Stimulated activated naive CD8-positive, alpha-beta T cell treated with anti-CD3 and anti-CD28 coated beads, Interleukin-15, Interleukin-2, amounts not matched to agents 100 U/mL and 50 U/mL, for 24 hours (primary cell): ENCODE measurements at places on chromosomes 4 and X.

DNA sequence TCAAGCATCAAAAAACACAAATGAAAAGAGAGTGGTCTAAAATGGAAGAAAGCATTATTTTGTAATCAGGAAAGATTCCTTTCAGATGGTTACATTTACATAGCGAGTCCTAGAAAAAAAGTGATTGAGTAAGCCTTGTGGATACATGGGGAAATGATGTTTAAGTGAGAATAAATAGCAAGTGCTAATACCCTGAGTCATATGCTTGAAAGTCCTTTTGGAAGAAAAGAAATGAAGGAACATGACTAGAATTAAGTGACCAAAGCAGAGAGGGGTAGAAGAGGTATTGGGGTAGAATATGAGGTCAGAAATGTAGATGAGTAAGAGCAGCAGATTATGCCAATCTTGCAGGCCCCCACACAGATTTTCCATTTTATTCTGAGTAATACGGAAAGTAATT lies 814.8 kb upstream of the GRID2 start:
- no peak for DNase-seq

- no peak for DNase-seq
These were observed 63.2 kb downstream of the VEGFC start for GRCh38 chr4:176729489-176729888.

DNA sequence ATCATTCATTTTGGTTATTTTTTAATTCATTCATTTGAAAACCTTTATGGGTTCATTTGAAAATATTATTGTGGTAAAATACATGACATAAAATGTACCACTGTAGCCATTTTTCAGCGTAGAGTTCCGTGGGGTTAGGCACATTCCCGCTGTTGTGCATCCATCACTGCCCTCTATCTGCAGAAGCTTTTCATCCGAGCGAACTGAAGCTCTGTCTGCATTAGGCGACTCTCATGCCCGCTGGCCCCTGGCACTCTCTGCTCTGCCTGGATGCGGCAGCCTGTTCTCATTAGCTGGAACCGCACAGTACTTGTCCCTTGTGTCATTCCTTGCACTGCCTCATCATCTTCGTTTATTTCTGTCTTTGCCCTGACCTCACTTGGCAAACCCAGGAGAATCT lies 17.5 kb downstream of the CFAP99 start:
- DNase-seq, result no peak

- DNase-seq, result no peak
These were observed 297.5 kb upstream of the KLF3 start for GRCh38 chr4:38366456-38366855.

- no peak for DNase-seq
These were observed 10.8 kb downstream of the PDLIM5 start for GRCh38 chr4:94462572-94462971.

- no peak for DNase-seq
These were observed 52.3 kb downstream of the KLF3 start for GRCh38 chr4:38716256-38716655.

DNA sequence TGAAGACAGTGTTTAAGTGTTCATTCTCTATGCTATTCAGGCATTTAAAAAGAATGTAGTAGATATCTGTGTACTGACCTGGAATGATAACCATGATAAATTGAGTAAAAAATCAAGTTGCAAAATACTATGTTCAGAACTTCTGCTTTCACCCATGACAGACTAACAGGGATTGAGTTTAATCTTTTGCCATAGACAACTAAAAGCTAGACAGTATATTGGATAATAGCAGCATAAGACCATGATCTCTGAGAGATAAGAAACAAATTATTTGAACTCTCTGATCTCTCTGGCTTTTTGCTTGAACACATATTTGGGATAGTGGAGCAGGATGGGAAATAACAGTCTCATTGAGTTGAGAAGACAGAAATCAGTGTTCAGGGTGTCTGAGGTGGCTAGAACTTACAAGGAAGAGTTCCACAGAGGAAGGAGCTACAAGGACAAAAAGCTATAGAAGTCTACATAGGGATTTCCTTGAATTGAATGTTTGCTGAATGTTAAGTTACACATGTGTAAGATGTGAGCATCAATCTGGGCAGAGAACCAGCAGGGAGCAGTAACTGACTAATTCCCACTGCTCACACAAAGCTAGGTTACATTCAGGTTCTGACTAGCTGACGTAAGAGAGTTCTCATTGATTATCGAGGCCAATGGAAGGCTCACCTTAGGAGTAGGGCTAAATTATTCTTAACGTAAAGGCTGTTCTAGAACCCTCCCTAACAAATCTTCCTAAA lies 60.4 kb downstream of the SLC30A9 start:
- DNase-seq, result no peak

GRCh38 chrX:41599507-41599906 lies 89.3 kb upstream of the GPR34 start:
- no peak for DNase-seq

DNA sequence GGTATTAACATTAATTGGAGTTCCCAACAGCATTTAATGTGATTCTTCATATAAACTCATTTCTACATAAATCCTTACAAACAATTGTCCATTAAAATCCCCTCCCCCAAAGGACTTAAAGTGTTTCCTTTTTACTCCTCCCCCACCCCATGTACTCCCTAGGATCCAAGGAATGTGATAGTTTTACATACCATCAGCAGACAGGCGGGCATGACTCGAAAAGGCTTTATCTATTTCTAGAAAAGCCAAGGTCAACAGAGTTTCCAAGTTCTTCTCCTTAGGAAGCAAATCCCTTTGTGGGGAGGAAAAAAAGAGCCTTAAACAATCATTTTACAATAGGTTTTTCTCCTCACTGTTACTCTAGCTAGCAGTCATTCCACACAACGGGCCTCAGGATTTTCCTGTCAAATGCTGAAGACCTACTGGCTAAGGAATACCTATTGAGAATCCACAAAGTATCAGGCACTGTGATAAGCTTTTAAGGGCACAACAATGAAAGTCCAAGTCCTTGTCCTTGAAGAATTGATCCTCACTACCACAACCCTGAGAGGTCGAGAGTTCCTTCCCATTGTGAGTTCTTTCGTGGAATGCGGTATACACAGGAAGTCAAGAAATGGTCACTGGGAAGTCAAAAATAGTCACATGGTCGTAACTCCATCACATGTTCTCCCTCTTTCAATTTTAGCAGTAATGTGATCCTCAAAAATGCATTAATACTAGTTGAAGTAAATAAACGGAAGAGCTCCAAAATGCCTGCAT lies 7.2 kb downstream of the PPM1K start:
- no peak for DNase-seq

GRCh38 chr4:110586131-110586850 lies 36.6 kb downstream of the PITX2 start:
- no peak for DNase-seq

DNA sequence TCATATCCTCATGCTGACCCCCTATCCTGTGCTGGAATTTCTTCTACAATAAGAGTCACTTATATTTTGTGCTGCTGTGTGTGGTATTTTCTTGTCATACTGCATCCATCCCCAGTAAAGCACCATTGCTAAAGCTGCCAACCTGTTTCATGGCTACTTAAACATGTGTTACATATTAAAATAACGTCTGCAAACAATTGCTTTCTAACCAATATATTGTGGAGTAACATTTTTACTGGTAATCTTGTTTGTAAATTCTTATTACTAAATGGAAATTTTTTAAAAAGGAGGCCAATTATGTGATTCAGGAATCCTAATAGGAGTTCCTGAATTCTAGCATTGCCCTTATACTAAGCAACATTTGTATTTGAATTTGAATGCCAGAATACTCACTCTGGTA lies 160.3 kb upstream of the VEGFC start:
- DNase-seq, result no peak

DNA sequence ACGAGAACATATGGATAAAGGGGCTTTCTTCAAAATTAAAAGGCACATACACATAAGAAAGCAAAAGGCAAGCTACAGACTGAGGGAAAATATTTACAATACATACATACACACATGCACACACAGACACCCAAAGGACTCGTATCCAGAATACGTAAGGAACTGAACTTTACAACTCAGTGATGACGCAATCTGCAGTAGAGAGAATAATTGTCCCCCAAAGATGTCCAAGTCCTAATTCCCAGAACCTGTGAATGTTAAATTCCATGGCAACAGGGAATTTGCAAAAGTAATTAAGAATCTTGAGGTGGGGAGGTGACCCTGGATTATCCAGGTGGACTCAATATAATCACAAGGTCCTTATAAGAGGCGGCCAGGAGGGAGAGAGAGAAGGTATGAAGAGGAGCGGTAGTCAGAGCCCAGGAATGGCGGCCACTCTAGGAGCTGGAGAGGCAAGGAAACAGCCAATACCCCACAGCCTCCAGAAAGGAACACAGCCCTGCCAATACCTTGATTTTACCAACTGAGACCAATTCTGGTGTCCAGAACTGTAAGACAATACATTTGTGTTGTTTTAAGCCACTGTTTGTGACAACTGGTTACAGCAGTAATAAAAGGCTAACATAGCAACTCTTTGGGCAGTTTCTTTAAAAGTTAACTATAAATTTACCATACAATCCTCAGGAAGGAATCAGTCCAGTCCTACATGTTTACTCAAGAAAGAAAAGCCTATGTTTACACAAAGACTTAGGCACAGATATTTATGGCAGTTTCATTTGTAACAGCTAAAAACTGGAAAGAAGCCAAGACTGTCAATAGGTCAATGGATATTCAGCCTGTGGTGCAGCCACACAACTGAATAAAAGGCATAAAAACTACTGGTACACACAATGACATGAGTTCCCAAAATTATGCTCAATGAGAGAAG lies 27.3 kb upstream of the STS start:
- no peak for DNase-seq

- no peak for DNase-seq
These were observed 2.2 kb downstream of the SOX3 start for GRCh38 chrX:140502491-140503237.
